ENCODE measurements at places on chromosomes 4 and X. TPM values are rescaled to one million over a fixed set of nuclear protein-coding genes. Genes with fewer than 3 reads are reported as not detected.

VCX3A gene
- total RNA-seq = not detected

C4orf50 gene
- under 0.01 TPM for total RNA-seq

TMEM154 gene
- total RNA-seq = 0.38 TPM

SPINK2 gene
- total RNA-seq = not detected

HSD17B13 gene
- 4.2 TPM for total RNA-seq

PHEX gene
- total RNA-seq = under 0.01 TPM

SLC9B1 gene
- not detected for total RNA-seq

TFE3 gene
- total RNA-seq = 90.3 TPM

SEC31A gene
- total RNA-seq = 220 TPM

VBP1 gene
- 21.9 TPM for total RNA-seq

SPANXB1 gene
- total RNA-seq = not detected

COL4A6 gene
- total RNA-seq = 1.9 TPM

GDPD2 gene
- total RNA-seq = not detected

H2BW2 gene
- total RNA-seq = not detected

GAGE13 gene
- not detected for total RNA-seq

ARHGAP36 gene
- not detected for total RNA-seq

S100G gene
- total RNA-seq = not detected

KIF4A gene
- 0.88 TPM for total RNA-seq

LRIT3 gene
- total RNA-seq = 0.19 TPM

All from subcutaneous adipose tissue (tissue), 4 donors.